Right lobe of liver (tissue), 6 donors: ENCODE measurements at places on chromosomes 2 and 18.

DNA sequence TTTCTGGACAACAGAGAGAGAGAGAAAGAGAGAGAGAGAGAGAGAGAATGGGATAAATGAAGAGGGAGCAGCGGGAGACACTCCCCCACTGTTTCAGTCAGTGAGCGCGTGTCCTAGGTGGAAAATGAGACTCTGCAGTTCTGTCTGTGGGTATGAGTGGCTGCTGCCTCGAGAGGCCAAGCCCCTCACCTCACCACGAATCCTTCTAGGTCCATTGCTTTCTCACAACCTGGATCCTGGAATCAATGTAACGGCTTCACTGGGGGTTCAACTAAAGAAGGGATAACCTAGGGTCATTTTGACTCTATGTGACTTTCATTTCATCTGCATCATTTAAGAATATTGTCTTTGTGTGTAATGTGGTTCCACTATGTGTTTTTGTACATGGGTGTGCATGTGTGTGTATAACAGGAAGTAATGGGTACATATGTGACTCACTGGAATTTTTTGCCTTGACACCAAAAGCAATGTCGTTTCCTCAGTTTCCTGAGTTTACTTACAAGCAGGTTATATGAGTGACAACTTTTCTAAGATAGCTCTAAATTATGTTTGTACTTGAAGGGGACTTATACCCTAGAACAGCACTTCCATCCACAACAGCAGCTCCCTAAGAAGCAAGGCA lies 221.4 kb upstream of the TRIB2 start:
- DNase-seq, result no peak

DNA sequence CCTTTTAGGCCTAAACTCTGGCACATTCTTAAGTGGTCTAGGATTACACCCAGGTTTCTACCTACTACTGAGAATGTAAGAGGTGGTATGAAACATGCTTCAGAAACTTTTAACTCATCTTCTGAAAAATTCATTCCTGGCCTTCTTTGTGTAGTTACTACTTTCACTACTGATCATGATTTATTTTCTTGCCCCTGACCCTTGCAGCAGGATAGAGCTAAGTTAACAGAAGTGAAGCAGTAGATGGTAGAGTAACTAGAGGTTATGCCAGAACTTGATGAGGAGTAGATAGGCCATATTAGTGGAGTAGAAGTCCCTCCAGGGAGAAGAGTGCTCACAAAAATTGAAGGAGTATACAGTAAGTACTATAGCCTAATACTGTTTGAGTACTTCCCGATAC lies 75.5 kb upstream of the MSTN start:
- DNase-seq, result no peak

- DNase-seq, result no peak
Measured at GRCh38 chr2:50863218-50863617, 168.7 kb downstream of the NRXN1 start.

- DNase-seq, result no peak
Measured at GRCh38 chr2:207226243-207226642, 60.5 kb upstream of the KLF7 start.

DNA sequence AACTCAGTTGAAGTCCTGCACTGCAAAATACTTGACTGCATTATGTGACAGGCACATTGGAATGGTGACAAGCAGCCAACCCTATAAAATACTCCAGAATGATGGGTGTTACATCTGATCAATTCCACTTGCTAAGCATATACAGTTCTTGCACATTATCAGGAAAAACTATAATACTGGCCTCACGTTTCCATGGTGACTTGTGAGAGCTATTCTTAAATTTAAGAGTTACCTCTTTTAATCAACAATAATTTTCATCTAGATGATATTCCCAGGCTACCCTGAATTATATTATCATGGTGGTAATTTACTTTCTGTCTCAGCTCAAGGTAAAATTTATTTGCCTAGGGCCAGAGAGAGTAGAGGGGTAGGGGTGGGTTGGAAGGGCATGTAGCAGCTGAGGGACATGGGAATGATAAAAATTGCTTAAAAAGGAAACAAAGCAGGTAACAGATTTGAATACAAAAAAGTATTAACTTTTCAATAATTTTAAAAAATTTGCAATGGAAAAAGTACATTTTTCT lies 132.3 kb upstream of the PGAP1 start:
- no peak for DNase-seq
